ENCODE measurements at places on chromosomes 7 and 10. TPM values are rescaled to one million over a fixed set of nuclear protein-coding genes. Genes with fewer than 3 reads are reported as not detected.

OR9A2 gene
- not detected for total RNA-seq

OR9A4 gene
- total RNA-seq, result not detected

FAM24A gene
- total RNA-seq, result not detected

SLC18A3 gene
- total RNA-seq, result 21.5 TPM

FEZF1 gene
- total RNA-seq, result 12.7 TPM

HHEX gene
- total RNA-seq, result not detected

SOSTDC1 gene
- not detected for total RNA-seq

SPDYE5 gene
- not detected for total RNA-seq

GJD4 gene
- total RNA-seq, result not detected

GPR15LG gene
- total RNA-seq, result not detected

VPS37D gene
- total RNA-seq, result 17.2 TPM

GFRA1 gene
- 347 TPM for total RNA-seq
